ENCODE measurements at places on chromosomes 2 and 18. TPM values are rescaled to one million over a fixed set of nuclear protein-coding genes. Genes with fewer than 3 reads are reported as not detected.

COQ10B gene
- total RNA-seq, result 22.6 TPM

CABYR gene
- 1.6 TPM for total RNA-seq

L3MBTL4 gene
- not detected for total RNA-seq

CYP27C1 gene
- under 0.01 TPM for total RNA-seq

LCT gene
- not detected for total RNA-seq

ANKRD62 gene
- not detected for total RNA-seq

CLHC1 gene
- 11.3 TPM for total RNA-seq

IL18RAP gene
- total RNA-seq, result not detected

UGT1A7 gene
- total RNA-seq, result not detected

TMEM200C gene
- total RNA-seq, result under 0.01 TPM

MYO1B gene
- 27.6 TPM for total RNA-seq

RNF149 gene
- 55.9 TPM for total RNA-seq

CYP26B1 gene
- 1.3 TPM for total RNA-seq
